ENCODE measurements at places on chromosomes 16 and 17.

DNA sequence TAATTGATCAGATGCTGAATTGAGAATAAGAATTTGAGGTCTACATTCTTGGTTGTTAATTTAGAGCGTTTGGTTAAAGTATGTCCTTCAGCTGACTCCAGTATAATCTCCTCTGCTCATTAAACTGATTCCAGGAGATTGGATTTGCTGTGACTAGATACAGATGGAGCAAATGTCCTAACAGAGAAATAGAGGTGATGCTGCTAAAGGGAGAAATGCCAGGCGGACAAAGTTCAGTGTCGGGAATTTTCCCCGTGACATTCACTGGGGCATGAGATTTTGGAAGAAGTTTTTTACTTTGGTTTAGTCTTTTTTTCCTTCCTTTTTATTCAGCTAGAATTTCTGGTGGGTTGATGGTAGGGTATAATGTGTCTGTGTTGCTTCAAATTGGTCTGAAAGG is 19.0 kb downstream of the PRKAR1A start:
- DNase-seq = no peak

DNA sequence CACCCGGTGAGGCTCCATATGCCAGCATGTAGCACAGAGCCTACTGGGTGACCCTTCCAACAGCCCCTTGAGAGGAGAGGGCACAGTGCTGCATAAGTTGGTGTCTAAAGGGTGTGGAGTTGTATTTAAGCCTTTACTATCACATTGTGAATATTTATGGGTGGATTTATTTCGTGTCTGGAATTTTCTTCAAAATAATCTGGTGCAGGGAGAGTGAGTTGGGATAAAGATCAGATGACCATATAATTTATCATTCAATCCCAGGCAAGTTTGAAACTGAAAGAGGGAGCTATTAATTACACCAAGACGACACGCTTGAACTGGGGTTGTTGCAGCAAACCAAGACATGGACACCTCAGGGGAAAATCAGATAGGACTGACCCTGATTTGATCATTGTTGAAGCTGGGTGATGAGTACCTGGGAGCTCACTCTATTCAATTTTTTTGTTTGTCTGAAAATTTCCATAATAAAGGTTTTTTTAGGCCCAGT is 42.2 kb downstream of the LDHD start:
- no peak for DNase-seq

- no peak for DNase-seq
These were observed 28.5 kb downstream of the TNS4 start for GRCh38 chr17:40472733-40473452.

DNA sequence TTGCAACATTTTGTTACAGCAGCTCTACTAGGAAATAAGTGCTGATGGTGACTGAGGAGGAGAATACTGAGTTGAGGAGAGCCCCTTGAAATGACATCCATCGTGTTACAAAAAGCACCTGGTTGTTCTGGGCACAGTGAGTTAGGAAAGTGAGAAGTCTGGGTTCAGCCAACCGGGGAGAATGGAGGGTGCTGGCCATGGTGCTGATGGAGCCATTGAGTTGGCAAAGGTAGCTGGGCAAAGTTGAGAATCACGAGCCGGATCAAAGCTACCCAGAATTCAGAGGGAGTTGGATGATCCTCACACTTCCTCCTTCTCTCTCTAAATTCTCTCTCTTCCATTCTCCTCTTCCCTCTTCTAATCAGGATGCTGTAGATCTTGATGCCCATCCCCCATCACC is 35.0 kb upstream of the ASIC2 start:
- no peak for DNase-seq

DNA sequence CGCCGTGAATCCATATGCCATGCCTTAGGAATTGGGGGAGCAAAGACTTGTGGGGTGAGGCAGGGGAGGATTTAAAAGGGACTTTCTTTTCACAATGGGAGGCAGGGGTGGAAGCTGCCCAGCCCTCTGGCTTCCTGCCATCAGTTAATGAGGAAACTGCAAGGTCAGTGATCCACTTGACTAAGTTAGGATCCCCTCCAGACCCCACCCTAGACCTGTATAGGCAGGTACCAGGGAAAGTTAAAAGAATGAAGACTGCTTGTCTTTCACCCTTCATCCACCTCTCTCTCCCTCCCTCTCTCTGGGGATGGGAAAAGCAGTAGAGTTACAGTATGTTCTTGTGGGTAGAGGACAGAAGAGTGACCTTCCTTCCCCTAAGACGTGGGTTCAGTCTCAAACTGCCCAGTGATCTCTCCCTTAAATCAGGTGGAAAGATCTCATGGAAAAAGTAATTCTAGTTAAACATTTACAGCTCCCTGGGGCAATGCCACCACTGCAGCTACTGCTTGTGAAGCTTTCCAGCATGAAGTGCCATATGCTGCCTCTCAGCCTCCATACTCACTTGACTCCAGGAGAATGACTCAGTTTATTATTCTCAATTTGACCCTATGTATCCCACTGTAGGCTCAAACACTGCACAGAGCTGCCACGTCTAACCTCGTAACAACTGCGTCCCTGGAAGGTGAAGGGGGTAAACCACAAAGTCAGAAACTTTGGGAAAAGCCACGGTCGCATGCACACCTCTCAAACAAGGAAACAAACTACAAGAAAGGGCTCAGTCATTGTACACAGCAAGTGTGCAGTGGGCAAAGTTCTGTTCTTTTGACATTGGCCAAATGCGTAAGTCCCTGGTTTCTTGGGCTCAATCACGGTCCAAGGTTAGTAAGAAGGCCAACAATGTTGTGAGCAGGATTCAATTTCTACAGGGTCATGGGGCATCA is 1.2 kb downstream of the COA3 start:
- no peak for DNase-seq

GRCh38 chr17:82012640-82013295 is 9.9 kb downstream of the CENPX start:
- no peak for DNase-seq

DNA sequence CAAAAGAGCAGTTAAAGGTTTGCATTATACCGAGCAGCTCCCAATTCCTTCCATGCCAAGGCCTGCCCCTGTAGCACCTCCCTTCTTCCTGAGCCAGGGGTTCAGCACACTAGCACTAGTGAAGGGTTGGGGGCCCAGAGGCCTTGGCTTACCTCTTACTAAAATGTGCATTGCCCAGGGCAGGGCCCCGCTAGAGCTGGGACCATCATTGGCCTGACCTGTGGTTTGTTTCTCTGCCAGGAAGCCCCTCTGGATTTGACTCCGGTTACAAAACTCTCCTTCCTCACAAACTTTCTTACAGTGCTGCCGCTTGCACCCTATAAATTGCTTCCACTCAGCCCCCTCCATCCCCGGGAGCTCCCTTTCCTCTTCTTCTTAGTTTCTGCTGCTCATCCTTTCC is 33.8 kb downstream of the MPRIP start:
- DNase-seq = no peak

DNA sequence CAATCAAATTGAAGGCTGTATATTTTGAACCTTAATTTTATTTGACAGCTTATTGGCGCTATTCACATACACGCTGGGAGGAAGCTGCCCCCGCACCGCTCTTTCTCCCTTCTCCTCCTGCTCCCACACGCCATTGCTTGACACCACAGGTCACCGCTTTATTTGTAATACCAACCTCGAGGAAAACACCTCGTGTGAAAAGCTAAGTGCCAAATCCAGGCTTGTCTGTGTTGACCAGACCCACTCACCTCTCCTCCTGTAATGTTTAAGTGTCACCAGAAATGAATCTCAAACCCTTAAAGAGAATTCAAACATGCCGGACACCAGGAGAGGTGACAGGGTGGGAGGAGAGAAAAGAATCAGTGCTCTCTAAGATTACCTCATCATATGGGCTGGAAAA is 331.4 kb downstream of the GRIN2A start:
- no peak for DNase-seq

DNA sequence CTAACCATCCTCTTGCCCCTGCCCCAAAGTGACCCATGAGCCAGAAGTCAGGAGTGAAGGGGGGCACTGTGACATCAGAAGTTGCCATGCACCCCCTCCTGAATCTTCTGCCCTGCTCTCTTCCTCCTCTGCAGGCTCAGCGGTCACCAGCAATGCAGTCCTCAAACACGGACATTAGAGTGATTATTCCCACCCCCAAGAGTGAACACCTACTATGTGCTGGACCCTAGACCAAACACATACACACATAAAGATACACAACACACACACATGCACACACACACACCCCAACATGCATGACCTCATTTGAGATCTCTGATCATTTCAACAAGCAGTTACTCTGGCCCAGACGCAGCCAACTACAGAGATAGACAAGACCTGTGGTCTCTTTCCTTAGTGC is at the start of gene CDRT4:
Gene CDRT4, minus strand, starts transcription at position 30 of the 400 bp plus-strand sequence. CDS start 27,383 bp downstream, outside the sequence.
- DNase-seq = no peak

GRCh38 chr16:77790912-77791311 is 2.5 kb downstream of the VAT1L start:
- DNase-seq = no peak

DNA sequence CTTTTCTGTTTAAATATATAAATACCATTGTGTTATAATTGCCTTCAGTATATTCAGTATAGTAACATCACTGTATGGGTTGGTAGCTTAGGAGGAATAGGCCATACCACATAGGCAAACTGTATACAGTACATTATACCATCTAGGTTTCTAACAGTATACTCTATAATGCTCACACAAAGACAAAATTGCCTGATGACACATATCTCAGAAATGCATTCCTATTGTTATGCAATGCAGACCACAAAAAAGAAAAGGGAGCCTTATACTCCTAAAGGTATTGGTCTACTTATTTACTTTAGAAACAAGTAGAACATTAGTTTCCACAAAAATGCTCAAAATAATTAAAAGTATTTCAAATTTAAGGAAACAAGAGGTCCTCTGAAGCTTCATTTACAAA is 47.9 kb downstream of the SETD6 start:
- DNase-seq = no peak

DNA sequence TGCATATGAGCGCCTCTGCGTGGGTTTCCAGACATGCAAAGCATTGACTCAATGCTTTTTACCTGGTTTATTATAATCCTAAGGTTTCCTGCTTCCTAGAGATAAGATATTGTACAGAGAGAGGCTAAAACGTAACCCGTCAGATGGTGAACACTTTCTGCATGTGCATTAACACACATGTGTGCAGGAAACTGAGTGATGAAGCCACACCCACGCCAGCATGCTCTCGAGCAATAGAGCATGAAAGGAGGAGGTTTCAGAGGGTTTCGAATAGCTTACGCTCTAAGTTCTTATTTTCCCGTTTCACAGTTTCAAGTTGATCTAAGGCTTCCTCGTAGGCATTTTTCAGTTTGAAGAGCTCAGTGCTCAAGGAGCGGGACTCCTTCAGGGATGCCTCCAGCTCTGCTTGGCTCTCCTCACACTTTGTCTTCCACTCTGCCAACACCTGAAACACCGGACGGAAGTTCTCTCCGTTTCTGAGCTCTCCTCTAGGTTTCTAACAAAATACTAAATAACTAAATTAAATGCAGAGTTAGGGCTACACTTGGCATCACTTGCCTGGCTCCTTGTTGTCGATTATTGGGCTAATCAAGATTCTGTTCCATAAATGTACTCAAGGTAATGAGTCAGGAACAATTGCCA is 23.2 kb downstream of the MYH3 start:
- no peak for DNase-seq

- DNase-seq = no peak
These were observed 24.5 kb upstream of the MILR1 start for GRCh38 chr17:64424324-64424849.

DNA sequence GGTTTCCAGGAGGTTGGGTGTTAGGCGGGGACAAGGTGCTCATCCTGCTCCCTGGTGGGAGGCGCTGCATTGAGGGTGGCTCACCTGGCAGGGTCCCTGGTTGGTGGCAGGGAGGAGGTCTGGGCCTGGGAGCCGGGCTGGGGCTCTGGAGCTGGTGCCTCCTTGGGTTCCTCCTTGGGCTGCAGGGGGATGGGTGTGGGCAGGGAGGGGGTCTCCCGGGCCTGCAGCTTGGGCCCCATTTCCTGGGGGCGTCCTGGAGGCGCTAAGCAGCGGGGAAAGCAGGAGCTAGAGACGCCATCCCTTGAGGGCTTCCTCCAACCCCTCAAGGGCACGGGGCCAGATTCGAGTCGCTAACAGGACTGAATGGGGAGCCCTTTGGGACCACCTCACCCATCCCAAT is 11.1 kb downstream of the CNGB1 start:
- no peak for DNase-seq

- DNase-seq = no peak
These were observed 6.8 kb upstream of the KRTAP17-1 start for GRCh38 chr17:41322094-41322902.

DNA sequence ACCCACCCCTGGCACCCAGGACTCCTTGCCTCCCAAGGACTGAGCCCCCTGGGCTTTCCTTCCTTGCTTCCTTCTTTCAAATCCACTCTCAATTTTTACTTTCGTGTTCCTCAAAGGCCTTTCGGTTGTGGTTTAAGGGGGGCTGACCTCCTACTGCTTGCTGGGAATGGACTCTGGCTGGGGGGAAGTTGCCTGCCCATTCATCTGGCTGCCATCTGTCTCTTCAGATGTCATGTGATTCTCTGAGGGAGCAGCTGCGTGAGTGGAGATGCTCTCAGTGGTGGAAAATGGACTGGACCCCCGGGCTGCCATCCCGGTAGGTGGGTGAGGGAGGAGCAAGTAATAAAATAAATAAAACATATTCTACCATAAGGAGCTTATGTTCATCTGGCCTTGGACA is 93.8 kb upstream of the RPRML start:
- no peak for DNase-seq

DNA sequence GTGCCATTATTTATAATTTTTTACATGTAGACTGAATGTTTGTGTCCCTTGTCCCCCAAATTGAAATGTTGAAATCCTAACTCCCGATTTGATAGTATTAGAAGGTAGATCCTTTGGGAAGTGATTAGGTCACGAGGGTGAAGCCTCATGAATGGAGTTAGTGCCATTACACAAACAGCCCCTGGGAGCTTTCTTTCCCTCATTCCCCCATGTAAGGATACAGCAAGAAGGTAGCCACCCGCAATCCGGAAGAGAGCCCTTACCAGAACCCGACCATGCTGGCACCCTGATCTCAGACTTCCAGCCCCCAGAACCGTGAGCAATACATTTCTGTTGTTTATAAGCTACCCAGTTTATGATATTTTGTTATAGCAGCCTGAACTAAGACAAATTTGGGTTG is 143.2 kb downstream of the NPIPB5 start:
- no peak for DNase-seq

GRCh38 chr17:35568561-35568960 is 7.9 kb upstream of the SLFN14 start:
- peak; percentile 29 for DNase-seq

DNA sequence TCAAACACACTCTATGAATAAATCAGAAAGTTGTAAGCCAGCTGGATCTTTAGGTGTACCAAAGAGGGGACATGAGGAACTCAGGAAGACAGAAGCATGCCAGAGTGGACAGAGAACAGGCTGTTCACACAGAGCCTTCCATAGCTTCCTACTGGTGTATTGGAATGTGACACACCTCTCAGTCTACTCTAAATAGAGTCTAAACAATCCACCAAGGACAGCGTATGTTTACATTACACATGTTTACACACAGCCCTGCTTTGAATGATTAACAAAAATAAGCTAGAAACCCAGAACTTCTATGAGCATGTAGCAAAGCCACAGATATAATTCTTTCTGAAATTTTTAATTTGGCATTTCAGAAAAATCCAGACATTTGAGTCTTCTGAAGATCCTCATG is 1279.0 kb upstream of the CDH8 start:
- no peak for DNase-seq

GRCh38 chr16:8959921-8960787 is 3.6 kb downstream of the USP7 start:
- no peak for DNase-seq

Measured in stimulated activated CD4-positive, alpha-beta T cell treated with anti-CD3 and anti-CD28 coated beads, Interleukin-1b, Interleukin-23, amount 100 ng/mL, for 24 hours (primary cell).